ENCODE measurements at places on chromosomes 13 and 19.

DNA sequence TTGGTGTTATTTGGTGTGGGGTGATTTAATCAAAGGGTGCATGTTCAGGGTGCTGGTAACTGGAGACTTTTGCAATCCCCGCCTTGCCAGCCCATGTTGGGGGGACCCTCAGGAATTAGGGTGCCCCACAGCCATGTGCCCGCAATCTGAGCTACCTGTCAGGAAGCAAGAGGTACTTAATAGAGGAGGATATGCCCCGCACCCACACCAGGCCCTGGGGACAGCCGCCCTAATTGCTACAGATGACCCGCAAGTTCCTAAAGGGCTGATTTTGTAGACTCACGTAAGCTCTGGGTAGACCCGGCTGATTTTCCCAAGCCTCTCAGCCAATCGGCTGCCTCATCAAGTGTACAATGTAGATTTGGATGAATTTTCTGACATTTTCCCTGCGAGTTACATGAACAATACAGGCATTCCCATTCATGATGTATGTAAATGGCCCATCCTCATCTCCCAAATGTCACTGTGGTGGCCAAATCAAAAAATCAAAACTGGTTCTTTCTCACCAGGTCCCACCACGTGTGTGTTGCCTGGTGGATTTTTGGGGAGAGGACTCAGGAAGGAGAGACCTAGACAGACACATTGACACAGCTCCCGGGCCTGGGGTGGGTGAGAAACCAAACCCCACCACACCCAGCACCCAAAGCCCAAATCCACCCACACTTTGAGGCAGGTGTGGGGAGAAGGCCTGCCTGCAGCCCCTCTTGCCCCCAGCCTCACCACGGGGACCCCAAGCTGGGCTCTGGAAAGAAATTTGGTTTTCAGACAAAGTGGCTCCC, 119.2 kb upstream of the SPACA7 start:
- DNase-seq: no peak

DNA sequence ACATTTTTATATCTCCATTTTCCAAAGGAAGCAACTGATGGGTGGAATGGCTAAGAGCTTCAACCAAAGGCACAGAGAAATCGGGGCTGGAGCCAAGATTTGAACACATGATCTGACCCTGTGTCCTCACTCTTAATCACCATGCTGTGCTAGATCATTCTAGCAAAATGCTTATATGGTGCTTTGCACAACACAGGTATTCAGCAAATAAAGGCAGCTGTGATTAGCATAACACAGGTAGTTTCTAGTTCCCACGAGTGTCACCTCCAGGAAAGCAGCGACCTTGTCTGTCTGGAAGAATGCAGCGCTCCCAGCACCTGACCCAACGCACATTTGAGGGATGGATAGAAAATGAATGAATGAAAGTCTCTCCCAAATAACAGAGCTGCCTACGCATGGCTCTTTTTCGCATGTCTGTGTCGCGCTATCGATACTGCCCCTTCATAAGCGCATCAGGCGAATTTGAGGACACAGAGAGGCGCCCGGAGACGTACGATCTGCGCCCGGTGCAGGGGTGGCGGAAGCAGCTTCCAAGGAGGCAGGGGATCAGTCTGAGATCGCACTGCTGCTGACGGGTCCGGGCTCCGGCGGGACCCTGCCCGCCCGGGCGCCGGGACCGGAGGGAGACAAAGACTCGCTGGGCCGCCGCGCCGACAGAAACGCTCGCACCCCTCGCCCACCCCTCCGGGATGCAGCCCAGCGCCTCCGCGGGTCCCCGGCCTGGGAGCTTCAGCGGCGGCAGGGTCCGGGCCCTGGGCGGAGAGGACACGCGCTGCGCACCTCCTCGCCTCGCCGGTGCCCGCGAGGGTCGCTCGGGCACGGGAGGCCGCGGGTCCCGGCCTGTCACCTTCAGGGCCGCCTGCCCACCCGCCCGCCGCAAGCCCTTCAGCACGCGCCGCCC, 609 bp downstream of the EPS15L1 start:
- DNase-seq: no peak

GRCh38 chr19:2507109-2507508, 31.2 kb downstream of the GADD45B start:
- no peak for DNase-seq

DNA sequence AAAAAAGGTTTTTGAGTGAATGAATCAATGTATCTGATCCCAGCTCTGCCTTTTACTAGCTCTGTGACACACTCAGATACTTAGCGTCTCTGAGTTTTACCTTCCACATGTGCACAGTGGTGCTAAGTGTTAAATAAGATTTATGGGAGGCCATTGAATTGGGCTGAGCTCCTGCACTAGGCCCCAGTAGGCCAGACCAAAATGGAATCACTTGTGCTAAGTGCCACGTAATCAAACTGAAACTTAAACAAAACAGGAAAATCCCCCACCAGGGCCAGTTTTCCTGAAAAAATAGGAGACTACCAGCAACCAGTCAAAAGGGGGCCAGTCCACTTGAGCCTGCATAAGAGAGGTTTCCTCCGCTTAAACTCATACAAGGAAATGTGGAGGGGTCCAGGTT, 40.9 kb downstream of the GJA3 start:
- no peak for DNase-seq

- no peak for DNase-seq
These were observed 32.2 kb downstream of the MTRF1 start for GRCh38 chr13:41231025-41231677.

DNA sequence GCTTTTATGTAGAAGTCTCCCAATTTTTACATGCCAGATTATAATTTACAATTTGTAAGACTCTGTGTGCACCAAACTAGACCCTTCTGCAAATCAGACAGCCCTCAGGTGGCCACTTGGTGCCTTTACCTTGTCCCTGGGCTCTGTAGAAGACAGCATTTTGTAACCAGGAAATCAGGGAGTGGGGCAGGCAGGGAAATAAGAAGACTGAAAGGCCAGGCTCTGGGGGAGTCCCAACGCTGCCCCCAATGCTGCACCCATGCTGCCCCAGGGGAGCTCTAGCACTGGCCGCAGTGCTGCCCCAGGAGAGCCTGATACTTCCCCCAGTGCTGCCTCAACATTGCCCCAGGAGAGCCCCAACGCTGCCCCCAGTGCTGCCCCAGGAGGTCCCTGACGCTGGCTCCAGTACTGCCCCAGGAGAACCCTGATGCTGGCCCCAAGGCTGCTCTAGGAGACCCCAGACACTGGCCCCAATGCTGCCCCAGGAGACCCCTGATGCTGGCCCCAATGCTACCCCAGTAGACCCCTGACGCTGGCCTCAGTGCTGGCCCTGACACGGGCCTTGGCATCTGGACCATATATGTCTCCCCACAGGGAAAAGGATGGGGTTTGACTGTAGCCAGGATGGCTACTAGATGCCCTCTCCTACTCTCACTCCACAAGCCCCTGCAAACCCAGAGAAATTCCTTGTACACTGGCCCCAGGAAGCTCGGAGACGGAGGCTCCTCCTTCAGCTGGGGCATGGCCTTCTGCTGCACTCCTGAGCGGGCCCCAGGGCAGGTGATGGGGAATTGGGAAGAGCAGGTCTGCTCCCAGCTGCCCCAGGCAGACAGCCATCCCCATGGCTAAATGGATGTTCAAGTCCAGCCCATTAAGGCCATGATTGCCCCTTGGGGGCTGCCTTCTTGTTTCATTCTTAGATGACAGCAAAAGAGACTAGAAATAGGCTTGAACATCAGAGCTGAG, 23.6 kb downstream of the VSTM2B start:
- no peak for DNase-seq

GRCh38 chr13:39767791-39768517, 112.5 kb downstream of the COG6 start:
- no peak for DNase-seq

- DNase-seq: no peak
These were observed 6.2 kb downstream of the PHLDB3 start for GRCh38 chr19:43498233-43498842.

DNA sequence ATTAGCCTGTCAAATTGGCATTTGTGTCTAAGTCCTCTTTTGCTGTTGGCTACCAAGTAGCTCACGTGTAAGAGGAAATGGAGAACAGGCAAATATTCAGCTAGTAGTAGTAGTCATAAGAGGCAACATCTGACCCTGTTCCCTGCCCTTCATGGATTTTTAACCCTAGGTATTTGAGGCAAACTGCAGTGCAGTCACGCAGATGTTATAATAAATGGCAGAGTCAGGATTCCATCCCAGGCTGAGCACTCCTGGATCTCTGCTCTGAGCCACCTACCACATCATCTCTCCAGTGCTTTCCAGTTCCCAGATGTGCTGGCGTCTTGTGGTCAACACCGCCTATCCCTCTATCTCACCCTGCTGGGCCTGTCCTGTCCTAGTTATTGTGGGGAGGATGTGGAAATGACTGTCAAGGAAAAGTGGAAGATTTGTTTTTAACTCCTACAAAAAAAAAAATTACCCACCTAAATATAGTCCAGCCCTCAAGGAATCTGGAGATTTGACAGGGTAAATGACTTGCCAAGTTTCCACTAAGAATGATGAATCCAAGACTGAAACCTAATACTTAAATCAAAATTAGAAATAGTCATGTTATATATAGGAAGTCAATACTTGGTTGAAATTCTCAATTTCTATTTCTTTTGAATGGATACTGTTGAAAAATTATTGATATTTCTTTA, 322.9 kb downstream of the GPC6 start:
- no peak for DNase-seq

- DNase-seq: no peak
These were observed 13.9 kb downstream of the FOXO1 start for GRCh38 chr13:40652588-40652940.

GRCh38 chr19:41531438-41532311, 44.3 kb upstream of the CEACAM21 start:
- DNase-seq: no peak

DNA sequence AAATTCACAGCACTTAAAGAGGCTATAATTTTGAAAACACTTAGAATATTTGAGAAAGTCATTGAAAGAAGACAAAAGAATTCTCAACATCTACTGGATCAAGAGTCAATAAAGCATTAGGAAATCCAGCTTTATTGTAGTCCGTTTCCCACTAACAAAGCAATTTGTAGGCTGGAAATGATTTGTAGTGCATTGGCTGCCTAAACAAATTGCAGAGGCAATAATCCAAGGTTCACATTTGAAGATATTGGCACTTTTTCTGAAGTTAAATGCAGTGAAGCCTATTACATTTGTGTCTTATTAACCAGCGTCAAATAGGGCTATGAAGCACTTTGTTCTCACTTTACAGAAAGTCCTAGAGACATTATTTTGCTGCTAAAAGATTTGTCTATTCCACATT, 848.1 kb upstream of the SLITRK1 start:
- DNase-seq: no peak

DNA sequence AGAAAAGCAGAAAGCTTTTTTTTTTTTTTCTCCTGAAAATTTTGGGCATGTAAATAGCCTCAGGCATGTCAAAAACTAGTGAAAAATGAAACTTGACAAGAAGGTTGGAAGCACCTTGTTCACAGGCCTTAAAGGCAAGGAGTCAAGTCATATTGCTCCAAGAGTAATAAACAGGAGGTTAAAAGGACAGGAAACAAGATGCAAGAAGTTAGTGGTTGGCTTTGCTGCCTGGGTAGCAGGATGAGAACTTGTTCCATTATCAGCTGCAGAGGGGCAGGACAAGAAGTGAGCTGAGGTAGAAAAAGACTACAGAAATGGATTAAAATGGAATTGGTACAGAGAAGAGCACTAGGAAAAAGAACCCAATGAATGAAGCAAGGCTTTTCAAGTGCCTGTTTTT, 242.6 kb downstream of the DCT start:
- no peak for DNase-seq

GRCh38 chr19:6101991-6102390, 8.3 kb downstream of the RFX2 start:
- no peak for DNase-seq

GRCh38 chr13:80939581-80939980, 598.7 kb upstream of the SPRY2 start:
- DNase-seq: no peak

DNA sequence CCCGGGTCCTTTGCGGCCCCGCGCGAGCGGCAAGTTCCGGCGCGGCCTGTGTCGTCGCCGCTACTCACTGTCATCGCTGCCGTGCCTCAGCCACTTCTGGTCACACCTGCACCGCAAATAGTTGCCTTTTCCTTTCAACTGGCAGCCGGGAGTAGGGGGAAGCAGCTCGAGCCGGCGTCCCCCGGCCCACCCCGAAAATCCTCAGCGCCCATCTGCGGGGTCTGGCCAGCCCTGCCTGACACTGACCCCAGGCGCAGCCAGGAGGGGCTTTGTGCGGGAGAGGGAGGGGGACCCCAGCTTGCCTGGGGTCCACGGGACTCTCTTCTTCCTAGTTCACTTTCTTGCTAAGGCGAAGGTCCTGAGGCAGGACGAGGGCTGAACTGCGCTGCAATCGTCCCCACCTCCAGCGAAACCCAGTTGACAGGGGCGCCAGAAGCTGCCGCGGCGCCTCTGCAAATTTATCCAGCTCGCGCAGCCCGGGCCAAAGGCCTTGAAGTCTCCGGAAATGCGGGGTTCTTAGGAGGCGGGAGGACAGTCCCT, 1.7 kb downstream of the PDX1 start:
- DNase-seq: no peak

Data from AG09309 (cell line).